ENCODE measurements at places on chromosomes 7 and 10.

- no peak for DNase-seq
Observed at GRCh38 chr7:151470711-151471110, 30.8 kb upstream of the CRYGN start.

DNA sequence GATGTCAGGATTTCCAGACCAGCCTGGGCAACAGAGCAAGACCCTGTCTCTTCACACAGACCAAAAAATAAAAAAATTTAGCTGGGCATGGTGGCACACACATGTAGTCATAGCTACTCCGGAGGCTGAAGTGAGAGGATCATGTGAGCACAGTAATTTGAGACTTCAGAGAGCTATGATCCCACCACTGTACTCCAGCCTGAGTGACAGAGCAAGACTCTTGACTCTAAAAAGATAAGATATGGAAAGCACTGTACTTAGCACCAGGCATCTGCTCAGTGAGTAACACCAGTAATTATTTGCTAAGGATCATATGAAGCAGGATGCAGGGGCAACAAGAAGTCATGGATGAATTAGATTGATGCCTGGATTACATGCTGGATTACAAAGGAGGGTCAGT lies 128.8 kb downstream of the CALN1 start:
- DNase-seq = no peak

DNA sequence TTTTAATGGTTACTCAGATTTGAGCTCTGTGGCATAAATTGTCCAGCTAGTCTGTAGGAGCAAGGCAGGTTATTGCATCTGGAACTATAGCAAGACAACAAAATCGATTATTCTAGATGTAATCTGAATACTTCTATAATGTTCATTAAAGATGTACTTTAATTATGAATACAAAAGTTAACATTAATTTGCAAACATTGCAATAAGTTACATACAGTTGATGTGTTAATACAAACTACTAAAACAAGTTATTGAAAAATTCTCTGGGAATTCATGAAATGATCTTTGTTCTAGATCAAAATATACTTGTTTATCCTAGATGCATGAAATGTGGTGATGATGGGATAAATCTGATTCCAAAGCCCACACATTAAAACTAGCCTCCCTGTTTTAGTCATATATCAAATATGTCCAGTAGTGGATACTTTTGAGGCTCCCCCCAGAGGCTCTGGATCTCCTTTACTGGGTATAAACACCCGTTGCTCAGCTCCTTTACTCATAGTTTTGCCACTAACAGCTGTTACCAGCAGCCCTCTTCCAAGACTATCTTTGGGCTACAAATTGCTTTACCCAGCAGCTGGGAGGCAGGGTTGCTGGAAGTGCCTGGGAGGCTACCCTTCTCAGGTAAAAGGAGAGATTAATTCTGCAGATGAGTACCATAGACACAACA lies 78.1 kb downstream of the ARL4A start:
- DNase-seq = no peak

GRCh38 chr7:55970561-55970960 lies 6.2 kb downstream of the NIPSNAP2 start:
- DNase-seq = no peak

DNA sequence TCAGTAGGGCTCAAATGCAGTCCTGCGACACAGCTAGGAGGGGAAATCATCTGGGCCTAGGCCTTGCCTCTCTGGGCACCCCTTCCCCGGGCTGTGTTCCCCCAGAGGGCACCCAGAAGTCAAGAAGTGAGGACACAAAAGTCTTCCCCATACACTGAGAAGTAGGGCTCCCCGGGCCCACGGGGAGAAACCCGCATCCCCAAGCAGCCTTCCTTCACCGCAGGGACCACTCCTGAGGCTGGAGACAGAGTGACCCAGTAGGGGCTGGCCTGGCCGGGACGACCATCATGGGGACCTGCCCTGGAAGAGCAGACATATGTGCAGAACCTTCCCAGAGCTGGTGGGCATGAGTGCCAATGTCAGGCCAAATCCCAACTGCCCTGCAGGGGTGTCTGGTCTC lies 163.5 kb downstream of the GFRA1 start:
- no peak for DNase-seq

GRCh38 chr7:113307147-113307546 lies 188.8 kb upstream of the SMIM30 start:
- DNase-seq = no peak

DNA sequence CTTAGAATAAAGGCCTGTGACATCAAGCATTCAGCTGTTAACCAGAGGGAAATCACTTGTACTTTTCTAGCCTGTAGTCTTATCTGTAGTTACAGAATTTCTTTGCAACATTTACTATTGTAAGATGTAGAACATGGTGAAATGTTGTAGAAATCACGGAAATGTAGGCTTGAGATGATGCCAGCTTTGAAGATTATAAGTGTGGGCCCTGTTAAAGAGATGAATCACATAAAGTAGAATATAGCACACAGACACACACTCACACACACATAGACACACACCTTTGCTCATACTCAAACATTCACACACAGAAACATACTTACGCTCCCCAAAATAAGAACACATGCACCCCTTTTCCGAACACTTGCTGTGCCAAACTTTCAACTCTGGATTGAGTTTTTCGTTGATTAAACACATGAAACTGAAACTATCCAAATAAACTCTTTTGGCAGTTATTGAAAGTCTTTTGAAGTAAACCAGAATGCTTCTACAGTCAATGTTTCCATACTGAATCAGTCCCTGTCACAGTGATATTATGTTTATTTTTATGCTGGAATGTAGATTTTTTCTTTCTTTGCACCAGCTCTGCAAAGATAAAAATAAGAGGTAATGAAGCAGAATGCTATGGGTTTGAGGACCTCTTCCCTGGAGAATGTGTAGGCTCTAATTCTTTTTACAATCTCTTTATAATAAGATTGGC lies 230.3 kb upstream of the MEOX2 start:
- no peak for DNase-seq

DNA sequence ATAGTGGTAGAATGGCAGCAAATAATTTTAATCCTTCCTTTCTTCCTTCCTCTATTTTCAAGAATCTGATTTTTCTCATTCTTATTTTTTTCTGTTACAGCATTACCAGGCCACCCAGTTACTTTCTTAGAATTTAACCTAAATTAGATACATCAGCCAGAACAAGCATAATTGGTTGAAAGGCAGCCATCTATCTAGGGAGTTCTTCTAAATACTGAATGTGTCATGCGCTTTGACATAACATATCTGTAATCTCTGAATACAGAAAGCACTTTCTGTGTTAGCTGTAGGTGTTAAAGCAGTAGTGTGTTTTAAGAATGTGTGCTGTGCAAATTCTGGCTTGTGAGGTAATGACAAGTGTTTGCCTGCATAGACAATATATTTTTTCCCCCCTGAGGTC lies 97.3 kb downstream of the BTRC start:
- no peak for DNase-seq

DNA sequence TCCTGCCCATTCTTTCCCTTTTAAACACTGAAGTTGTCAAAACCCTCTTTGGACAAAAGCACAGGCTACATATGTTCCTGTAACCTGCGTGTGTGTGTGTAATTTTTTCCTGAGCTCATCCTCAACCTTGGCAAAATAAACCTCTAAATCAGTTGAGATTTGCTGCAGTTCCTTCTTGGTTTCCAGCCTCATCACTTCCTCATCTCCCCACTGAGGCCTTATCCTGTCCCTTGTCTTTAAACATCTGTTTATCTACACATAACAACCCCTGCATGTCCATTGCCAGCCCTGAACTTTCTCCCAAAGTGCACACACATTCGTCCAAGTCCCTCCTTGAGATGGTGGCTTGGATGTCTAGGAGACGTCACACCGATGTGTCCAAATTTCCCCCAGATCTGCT lies 35.5 kb downstream of the LYZL2 start:
- no peak for DNase-seq
